ENCODE measurements at places on chromosomes 3 and 15.
A peak's percentile ranks its signal among the peaks of the same experiment; 100 is the strongest.

- no peak for DNase-seq
Measured at GRCh38 chr3:62672988-62673313, 202.3 kb downstream of the CADPS start.

GRCh38 chr15:72196409-72197040 lies 1.1 kb downstream of the GRAMD2A start:
- DNase-seq, result no peak

DNA sequence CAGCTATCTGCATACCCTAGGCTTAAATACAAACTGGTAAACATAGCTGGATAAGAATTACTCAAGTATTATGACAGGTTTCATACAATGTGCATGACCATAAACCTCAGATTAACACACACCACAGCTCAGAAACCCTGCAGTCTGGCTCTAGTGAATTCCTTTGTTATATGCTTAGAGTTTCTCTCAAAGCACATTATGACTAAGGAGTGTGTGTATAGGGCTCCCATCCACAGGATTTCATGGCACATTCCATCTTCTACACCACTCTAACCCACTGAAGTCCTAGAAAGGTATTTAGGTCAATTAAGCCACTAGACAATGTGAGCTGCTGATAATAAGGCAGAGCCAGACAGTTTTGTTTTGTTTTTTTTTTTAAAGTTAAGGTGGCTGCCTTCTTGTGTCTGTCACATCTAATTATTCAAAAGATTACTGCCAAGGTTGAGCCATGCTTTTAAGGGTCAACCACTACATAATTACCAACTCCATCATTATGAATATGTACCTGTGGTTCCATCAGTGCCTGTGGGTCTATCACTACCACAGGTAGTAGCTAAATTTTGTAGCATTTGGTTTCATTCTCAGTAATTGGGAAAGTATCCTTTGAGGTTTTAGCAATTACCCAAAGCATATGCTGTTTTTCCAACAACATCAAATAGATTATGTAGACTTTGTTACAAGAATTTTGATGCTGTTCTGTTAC lies 107.0 kb downstream of the ALCAM start:
- no peak for DNase-seq

GRCh38 chr3:185406121-185406620 lies 43.2 kb downstream of the MAP3K13 start:
- no peak for DNase-seq

GRCh38 chr3:185677146-185677829 lies 91.2 kb downstream of the SENP2 start:
- peak; percentile 62 for DNase-seq

- peak; percentile 63 for DNase-seq
Measured at GRCh38 chr15:89002281-89002761, 85.9 kb upstream of the ABHD2 start.

DNA sequence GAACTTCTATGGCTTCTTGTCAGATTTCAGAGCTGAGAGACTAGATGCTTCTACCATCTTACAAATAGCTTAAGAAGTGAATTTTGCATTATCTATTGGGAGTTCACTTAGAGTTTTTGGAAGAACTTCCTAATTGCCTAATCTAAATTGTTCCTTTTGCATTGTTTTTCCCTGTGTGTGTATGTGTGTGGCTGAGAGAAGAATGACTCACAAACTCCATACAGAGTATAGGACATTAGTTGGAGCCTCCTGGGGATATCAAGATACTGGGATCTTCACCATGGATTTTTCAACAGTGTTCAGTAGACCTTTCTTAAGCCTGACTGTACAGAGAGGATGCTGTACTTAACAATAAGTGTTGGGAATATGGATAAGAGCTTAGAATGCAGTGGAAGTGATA lies 10.9 kb downstream of the TLNRD1 start:
- no peak for DNase-seq

- peak; percentile 51 for DNase-seq
Measured at GRCh38 chr15:52255008-52255407, 40.6 kb downstream of the MYO5C start.

- DNase-seq, result no peak
Measured at GRCh38 chr3:128205558-128206145, 52.4 kb downstream of the EEFSEC start.

DNA sequence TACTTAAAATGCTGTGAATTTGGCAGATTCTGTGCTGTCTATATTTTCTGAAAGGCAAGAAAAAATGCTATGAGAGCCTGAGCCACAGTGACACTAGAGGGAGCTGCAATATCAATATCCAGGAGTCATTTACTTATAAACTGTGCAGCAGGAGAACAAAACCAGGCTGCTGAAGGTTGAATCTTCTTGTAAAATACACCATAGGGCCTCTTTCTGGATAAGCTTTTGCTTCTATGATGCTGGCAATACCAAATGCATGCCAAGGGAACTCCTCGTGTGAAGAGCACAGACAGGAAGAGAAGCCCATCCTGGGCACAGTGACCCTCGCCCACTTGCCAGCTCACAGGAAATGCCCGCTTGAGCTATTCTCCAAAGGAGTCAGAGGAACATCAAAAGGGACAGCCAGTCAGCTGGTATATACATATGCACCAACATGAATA lies 48.0 kb upstream of the TSPAN3 start:
- peak; percentile 73 for DNase-seq

DNA sequence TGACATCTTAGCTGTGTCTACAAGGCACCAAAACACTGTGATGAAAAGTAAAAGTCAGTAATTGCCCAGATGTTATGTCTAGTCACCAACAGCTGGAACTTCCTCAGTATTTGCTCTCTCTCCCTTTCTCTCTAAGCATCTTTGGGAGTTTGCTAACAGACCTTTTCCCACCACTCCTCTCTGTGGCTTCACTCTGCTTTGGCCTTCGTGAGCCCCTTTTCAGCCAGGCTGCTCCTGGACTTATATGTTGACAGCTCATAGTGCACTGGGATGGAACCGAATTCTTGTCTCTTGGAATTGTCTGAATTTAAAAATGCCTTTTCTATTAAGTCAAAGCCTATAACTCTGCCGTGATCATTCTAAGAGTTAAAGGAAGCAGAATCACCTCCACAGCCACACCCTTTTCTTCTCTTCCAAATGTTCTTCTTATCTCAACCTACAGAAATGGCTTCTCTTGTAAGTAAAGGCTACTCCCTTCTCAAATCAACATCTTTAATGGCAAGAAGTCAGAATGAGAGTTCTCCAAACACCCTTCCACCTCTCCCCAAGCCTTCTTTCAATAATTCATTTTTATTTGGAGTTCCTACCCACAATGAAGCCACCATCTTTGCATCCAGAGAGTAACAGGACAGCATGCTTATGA lies 17.2 kb upstream of the FOXP1 start:
- DNase-seq, result no peak

DNA sequence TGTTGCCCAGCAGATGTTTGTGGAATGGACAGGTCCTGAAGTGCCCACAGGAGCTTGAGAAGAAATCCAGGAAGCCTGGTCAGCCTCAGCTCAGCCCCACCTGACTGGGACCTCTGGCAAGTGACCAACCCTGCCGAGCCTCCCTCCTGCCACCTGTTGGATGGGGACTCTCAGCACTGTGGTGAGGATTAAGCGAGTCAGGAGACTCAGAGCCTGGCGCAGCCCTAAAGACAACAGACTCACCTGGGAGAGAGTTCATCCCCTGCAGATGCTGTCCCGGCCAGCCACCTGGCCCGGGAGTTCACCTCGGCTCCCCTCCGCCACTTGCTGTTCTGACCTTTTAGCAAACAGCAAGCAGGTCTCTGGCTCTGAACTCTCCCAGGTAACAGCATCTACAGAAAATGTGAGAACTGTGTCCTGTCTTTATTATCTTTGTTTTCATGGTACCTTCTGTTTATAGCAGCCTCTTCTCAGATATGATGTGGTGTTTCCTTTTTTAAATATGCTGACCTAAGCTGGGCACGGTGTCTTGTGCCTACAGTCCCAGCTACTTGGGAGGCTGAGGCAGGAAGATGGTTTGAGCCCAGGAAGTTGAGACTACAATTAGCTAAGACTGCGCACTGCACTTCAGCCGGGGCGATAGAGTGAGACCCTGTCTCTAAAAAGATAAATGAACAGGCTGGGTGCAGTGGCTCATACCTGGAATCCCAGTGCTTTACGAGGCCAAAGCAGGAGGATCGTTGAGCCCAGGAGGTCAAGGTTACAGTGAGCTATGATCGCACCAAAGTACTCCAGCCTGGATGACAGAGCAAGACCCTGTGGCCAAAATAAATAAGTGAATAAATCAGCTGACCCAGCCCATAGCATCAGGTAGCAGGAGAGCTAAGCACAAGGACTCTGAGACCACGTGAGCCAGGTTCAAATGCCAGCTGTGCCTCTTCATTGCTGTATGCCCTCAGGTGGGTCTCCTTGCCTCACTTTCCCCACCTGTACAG lies 32.4 kb upstream of the SLC6A6 start:
- peak; percentile 19 for DNase-seq

GRCh38 chr3:190121383-190121782 lies 686 bp upstream of the P3H2 start:
- no peak for DNase-seq

GRCh38 chr3:151877269-151877668 lies 3.8 kb downstream of the SUCNR1 start:
- DNase-seq, result no peak

- peak; percentile 87 for DNase-seq
Measured at GRCh38 chr3:141294848-141295247, 63.2 kb downstream of the PXYLP1 start.

GRCh38 chr15:46710401-46710960 lies 1006.8 kb upstream of the SEMA6D start:
- no peak for DNase-seq
